ENCODE measurements at places on chromosomes 1 and 21.

DNA sequence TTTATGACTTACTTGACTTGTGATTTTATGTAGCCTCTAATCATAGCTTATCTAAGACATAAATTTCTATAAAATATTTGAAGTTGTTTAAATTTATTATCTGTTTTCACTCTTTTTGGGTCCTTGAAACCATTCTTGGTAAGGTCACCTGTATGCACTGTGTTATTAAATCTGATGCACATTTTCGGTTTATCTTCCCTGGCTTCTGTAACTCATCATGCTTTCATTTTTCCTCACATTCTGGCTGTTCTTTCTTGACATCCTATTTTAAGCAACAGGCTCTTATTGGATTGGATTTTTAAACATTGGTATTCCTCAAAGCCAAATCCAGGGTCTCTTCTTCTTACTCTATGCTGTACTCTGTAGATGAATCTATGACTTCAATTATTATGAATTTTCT lies 341.6 kb downstream of the TGFB2 start:
- DNase-seq: no peak

DNA sequence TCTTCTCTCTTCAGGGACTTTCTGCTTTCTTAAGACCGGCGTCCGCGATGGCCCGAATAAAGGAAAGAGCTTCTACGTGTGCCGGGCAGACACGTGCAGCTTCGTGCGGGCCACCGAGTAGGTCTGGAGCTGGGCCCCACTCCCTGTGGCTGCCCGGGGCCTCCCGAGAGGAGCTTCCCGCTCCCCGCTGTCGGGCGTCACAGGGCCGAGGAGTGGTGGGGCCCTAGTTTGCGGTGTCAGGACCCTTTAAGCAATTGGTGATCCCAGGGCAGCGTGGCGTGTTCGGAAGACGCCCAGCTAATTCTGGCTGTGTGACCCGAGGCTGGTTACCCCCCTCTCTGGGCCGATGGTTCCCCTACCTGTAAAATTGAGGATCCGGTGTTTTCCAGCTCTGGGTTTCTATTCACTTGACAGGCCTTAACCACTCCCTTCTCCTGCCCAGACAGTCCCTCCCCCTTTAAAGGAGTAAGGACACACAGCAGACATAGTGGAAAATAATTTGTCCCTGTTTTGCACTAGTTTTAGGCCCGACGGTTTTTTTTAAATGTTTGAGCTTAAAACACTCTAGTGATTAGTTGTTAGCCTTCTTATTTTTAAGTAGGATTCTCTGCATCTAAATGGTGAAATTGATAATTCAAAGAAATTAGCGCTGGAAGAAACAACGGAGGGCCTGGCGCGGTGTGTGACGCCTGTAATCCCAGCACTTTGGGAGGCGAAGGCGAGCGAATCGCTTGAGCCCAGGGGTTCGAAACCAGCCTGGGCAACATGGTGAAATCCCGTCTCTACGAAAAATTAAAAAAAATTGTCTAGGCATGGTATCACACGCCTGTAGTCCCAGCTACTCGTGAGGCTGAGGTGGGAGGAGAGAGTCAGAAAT lies 553 bp downstream of the TTF2 start:
- no peak for DNase-seq

DNA sequence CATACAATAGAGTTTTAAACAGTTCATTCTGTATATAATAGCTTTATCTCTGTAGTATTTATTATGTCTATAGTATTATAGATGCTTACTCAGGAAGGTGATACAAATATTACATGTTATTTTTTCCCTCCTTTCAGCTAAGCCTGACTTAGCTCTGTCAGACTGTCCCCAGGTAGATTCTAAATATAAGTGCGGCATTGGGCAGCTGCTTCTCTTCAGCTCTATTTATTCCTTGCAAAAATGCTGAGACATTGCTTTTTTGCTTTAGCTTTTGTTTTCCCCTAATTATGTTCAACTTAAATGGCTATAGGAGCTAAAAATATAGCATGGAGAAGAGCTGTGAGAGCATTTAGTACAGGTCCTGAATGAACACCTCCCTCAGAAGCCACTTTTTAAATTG lies 203.2 kb upstream of the BEND5 start:
- no peak for DNase-seq

DNA sequence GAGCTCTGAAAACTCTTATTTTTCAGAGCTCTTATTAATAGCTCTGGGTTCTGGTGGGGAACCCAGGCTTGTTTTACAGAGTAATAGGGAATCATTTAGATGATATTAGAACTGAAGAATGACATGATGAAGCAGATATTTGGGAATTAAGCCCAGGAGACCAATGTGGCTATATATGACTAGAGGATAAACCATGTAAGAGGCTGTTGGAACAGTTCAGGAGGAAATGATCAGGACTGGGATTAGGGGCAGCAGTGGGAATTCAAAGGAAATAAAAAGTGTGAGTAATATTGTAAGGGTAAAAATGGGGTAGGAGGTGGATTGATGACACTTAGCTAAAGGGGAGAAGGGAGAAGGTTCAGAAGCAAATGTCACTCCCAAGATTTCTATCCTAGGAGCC lies 58.6 kb downstream of the GIPC2 start:
- DNase-seq: no peak

DNA sequence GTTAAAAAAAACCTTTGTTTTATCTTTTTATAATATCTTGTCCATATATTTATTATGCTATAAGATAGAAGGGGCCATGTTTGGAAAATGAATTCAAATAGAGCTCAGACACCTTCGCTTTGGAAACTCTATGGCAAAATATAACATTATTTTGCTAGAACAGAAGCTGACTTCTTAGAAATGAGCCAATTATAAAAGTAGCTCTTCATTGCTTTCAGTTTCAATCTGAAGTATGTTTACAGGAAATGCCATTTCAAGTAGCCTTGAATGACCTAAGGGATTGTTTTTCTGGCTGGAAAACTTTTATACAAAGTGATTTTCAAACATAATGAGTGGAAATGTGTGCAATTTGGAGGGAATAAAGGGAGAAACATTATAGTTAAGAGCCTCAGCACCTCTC lies 37.8 kb upstream of the GBP5 start:
- DNase-seq: no peak

- no peak for DNase-seq
Observed at GRCh38 chr1:245317217-245317616, 162.4 kb downstream of the KIF26B start.

DNA sequence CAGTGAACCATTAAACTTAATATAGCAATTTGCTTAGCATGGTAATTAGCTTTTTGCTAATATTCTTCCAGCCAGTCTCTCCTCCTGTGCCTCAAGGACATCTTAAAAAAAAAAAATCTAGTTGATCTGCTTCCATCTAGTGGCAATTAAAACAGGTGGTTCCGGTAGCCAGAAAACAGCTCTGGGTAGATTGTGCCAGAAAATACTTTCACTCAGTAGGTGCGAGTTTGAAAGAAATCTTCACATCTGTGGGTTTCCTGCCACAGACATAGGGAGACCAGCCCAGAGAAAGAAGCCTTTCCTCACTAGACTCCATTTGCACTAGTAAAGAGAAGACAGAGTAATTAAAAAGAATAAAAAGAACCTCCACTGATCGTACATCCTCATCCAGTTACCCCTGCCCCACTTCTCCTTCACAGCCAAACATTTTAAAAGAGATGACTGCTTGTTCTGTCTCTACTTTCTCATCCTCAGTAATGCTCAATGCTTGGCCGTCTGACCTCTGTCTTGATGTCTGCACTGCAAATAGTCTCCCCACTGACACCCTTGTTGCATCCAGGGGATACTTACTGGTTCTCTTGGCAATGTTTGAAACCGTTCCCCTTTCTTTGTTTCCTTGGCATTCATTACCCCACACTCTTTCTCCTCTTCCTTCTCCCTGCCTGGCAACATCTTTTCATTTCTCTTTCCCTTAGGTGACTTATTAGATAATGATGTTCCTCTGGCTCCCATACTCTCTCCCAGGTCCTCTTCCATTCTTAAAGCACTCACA lies 16.9 kb downstream of the SELL start:
- DNase-seq: no peak

DNA sequence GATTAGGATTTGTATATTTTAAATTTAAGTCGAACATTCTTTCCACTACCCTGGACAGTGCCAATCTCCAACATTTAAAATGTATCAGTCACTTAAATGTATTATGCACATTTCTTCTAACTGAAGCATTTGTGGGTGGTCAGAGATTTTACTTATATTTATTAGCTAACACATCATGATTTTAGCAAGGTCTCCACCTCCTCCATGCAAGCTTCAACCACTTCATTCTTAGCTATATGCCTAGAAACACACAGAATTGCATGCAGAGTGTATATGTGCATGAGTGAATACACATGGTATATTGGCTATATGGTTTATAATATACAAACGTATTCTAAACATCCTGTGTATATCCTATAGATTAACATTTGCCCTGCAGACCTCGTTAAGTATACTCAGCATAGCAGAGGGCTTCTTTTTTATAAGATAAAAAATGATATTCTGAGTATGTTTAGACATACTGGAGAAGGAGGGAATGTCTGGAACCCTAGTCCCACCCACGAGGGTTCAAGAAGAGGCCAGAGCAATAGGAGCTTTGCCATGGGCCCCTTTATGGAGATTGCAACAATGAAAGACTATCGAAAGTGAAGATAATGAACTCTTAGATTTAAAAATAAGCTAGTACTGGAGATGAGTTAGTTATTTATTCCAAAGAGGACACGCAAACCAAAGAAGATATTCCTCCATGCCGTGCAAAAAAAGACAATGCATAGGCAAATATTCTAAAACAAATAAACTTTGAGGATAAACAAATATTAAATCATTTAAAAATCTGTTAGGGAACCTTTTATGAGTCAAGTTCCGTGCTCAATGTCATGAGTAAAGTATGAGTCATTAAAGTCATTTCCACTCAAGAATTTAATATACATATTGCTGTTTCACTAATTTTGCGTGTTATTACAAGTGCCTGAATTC lies 480.4 kb downstream of the SIPA1L2 start:
- peak; percentile 37 for DNase-seq

DNA sequence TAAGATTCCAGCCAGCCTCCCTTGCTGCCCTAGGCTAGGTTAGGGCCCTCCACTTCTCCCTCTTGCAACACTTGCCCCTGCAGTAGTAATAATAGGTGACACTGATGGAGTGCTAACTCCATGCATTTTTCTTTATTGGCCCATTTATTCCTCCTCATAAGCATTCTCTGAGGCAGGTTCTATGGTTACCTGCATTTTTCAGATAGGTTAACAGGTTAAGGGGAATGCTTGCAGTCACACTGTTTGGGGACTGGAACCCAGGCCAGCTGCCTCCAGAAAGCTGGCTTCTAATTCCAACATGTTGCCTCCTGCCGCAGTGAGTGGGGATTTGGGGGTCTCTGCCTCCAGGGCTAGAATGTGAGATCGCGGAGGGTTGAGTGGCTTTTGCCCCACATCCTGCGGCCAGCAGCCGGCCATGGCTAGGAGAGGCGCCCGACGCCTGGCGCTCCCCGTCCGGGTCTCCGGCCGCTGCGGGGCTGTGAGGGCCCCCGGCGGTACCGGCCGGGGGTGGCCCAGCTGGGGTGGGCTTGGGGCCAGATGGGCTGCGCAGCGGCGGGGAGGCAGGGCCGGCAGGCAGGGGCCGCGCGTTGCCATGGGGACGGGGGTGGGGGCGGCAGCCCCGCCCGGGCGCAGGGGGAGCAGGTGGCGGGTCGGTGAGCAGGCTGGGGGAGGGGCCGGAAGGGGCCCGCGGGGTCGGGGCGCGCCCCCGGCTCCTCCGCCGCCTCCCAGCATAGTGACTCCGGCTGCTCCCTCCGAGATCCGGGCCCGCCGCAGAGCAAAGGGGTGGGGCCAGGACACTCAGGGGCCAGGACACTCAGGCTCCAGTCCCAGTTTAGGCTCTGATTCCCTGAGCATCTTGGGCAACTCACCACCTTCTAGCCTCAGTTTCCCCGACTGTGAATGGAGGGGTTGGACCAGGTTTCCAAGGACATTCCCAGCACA lies 68.4 kb upstream of the SSBP3 start:
- no peak for DNase-seq

GRCh38 chr21:34817821-34818661 lies 149.2 kb downstream of the CLIC6 start:
- no peak for DNase-seq

DNA sequence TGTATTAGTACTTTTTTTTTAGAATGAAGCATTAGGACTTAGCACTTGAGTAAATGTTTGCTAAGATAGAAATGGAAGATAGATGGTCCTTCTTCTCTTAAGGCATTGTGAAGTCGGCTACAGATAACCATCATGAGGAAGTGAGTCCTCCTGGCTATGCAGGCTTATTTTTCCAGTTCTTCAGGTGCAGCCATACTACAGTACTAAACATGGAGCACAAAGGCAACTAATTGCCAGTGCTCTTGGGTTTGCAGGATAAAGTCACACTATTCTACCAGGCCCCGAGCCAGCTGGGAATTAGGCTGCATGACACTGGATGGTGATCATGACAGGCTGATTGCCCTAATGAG lies 197.3 kb upstream of the SGIP1 start:
- DNase-seq: no peak

DNA sequence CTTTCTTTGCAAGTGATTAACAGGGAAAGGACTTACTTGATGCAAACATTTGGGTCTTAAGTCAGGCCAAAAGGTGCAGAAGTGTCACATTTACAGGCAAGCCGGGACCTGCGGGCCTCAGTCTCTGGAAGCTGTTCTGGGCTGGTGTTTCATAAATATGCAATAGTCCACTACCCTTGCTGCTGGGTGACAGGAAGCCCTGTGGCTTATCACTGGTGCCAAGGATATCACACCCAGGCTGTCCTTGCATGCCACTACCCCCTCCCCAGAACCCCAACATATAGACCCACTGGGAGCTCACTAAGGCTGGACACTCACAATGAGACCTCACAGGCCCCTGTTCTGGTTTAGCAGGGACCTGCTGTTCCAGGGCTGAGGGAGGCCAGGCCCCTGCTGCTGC lies 3.4 kb upstream of the LEFTY2 start:
- DNase-seq: no peak

- no peak for DNase-seq
Observed at GRCh38 chr21:29105218-29105617, 25.2 kb upstream of the MAP3K7CL start.

GRCh38 chr1:16984717-16985116 lies 4.3 kb upstream of the MFAP2 start:
- DNase-seq: peak; percentile 63

GRCh38 chr1:53122961-53123413 lies 19.5 kb downstream of the SLC1A7 start:
- no peak for DNase-seq

DNA sequence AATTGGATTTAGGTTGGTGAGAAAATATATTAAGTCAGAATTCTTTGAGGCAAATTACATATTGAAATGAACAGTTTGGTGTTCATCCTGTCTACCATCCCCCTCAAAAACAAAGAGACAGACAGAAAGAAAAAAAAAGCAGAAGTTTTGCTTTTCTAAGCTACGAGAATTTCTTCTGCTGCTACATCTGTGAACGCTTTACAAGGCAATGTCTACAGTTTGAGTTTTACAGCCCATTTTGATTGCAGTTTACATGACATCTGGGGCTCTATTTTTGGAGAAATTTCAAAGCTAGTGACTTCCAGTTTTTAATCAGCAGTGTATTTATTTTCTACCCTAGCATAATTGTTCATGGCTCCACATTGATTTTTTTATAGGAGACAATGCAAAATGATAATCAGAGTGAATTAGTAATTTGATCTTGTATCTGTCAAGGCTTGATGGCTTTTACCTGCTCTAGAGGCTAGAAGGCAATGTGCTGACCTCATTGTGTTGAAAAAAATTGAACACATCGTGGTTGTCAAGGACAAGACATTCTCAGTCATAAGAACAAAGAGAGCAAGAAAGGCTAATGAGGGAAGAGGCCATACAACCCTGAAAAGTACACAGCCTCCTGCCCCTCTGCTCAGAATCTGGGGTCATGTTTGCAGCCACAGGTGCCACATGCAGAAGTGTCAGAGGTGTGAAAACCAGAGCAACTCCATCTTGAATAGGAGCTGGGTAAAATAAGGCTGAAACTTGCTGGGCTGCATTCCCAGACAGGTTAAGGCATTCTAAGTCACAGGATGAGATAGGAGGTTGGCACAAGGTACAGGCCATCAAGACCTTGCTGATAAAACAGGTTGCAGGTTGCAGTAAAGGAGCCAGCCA lies 201.0 kb upstream of the CAMK1G start:
- DNase-seq: no peak
